ENCODE measurements at places on chromosomes 5 and 9.

- DNase-seq: no peak
These were observed 256.0 kb downstream of the DOCK8 start for GRCh38 chr9:470552-471194.

- DNase-seq: no peak
These were observed 62.9 kb downstream of the GADD45G start for GRCh38 chr9:89667726-89668125.

GRCh38 chr5:127429928-127430327 is 87.5 kb upstream of the PRRC1 start:
- DNase-seq: no peak

DNA sequence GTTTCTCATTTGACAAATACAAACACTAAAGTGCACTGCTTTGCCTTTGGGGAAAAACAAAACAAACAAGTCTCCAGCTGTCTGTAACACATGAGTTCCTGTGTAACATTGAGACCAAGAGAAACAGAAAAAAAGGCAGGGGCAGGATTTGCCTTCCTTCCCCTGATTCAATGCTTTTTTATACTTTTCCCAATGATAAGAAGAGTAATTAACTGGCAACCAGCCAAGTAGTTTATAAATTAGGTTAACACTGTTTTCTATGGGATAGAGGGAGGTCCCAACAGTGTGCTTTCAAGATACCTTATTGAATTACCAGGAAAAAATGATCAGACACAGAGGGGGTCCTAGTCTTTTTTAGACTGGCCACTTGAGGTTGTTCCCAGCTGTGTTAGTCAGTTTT is 346.8 kb downstream of the TRIM36 start:
- no peak for DNase-seq

DNA sequence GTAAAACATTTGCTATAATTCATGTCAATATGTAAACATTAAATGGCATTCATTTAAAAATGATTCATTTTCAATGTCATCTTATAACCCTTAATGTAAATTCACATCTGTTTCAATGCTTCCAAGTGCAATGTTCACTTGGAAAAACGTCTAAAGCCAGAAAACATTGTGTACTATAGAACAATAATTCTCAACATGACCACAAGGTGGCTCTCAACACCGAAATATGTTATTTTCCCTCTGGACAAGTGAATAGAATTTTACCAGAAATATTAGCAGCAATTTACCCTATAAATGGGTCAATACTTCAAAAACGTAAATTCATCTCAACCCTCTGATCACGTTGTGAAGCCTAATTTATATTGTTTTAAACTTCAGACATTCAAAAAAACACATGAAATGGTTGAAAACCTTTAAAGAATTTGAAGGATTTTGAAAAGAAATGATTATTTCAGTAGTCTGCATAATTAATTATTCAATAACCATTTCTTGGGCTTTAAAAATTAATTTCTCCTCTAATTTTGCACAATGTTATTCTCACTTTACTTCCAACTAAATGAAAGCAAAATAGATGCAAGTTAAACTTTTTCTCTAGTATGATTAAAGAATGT is 11.0 kb downstream of the CDH10 start:
- DNase-seq: no peak

GRCh38 chr5:158313027-158313732 is 454.2 kb upstream of the CLINT1 start:
- DNase-seq: no peak

DNA sequence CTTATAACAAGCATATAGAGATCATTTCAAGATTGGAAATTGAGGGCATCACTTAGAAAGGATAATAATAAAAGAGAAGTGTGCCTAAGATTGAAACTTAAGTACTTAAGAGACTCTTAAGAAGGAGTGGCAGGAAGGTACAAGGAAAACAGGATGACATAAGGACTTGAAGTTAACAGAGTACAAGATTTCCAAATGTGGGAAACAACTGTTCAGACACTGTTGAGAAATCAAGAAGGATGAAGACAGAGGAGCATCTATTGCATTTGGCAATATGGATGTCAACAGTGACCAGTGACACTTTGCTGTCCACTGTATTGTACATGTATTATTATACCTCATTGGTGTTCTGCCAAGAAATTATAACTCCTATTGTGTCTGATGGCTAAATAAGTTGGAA is 157.8 kb upstream of the PTGER4 start:
- DNase-seq: no peak

GRCh38 chr9:110821064-110821463 is 152.5 kb downstream of the MUSK start:
- DNase-seq: no peak

DNA sequence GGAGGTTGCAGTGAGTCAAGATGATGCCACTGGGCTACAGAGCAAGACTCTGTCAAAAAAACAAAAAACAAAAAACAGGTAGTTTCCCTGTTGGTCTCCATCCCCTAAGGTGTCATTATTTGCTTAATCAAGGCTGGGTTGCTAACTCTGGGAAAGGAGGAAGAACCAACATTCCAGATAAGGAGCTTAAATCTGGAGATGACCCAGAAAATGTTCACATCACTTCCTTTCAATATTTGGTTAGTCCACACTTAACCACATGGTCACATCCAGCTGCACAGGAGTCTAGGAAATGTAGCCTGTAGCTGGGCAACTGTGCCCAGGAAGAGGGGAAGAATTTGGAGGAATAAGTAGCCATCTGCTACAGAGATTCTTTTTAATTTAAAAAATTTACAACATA is 25.9 kb upstream of the MEGF9 start:
- DNase-seq: no peak
